ENCODE measurements at places on chromosomes 3 and 15.

DNA sequence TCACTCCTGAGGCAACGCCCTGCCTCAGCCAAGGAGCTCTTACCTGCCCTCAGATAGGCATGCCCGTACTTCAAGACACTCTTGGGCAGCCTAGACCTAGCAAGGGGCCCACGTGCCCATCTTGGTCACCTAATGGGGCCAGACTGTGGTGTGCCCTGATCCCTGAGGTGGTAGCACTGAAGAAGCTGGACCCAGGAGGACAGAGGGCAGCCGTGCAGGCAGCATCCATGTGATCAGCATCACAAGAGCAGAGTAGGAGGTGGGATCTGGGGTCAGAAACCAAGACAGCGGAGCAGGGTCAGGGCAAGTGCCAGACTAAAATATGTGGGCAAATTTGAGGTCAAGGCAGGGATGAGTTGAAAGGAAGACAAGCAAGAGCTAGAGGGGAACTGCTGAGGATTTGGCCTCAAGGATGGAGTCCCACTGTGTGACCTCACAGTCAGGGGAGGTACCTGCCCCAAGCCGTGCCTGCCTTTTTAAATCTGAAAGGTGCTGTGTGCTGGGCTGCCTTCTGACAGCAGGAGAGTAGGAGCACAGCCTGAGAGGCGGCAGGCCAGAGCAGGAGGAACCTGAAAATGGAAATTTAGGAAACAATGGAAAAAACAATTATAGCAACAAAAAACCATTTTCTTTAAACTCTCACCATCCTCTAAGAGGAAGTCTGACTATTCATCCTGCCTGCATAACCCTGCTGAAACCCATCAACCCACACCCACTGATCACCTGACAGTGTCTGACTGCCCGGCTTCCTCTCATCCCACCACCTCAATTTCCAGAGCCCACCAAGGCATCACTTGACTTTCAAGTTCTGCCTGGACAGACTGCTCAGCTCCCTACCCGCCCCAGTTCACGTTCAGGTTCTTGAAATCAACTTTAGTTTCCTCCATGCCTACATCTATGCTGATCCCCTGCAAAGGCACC is 7.3 kb downstream of the ZBTB38 start:
- no peak for DNase-seq

DNA sequence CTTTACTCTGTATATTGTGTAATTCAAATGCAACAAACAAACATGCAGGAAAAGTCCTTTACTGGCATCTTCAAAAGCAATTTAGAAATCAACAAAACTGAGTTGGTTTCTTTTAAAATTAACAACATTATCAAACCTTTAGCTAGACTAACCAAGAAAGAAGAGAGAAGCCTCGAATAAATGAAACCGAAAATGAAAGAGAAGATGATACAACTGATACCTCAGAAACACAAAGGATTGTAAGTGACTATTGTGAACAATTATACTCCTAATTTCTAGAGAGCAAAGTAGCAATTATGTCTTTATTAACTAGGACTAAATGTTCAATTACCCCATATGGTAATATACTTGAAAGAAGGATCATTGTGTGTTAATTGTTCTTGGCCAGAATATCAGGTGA is 49.2 kb upstream of the P3H2 start:
- no peak for DNase-seq

DNA sequence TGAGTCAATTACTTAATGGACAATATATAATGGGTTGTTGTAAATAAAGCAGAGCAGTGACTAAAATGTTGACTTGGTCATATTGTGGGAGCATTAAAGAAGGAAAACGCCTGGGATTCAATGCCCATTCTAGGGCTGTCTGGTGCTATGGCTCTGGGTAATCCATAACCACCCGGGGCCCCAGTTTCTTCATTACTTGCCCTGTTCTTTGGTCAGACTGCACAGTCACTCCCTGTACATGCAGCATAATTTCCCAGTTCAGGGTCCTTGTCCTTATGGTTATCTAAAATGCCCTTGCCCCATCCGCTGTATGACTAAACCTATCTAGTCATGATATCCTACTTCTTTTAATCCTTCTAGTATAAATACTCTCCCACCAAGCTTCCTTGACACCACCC is 27.5 kb upstream of the DENND4A start:
- DNase-seq = no peak

- no peak for DNase-seq
Measured at GRCh38 chr3:43207628-43208085, 78.7 kb upstream of the SNRK start.

- no peak for DNase-seq
Measured at GRCh38 chr15:69762373-69763148, 309.9 kb downstream of the RPLP1 start.

DNA sequence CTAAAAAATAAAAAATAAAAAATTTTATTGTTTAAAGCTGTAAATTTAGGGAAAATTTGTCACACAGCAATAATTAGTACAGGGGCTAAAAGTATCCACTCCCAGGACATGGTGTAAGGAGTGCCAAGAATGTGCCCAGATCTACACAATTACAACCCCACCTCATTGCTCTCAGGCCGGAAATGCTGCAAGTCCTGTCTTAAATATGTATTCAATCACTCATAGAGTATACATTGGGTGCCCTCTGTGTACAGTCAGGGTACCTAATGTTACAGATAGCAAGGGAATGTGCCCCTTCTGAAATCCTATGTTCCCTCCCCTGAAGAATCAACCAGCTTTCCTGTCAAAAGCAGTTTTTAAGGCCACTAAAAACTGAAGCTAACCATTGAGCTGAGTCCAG is 106.6 kb downstream of the MECOM start:
- DNase-seq = no peak

Data from stimulated activated CD8-positive, alpha-beta memory T cell treated with anti-CD3 and anti-CD28 coated beads, Interleukin-4, amount 100 ng/mL, for 4 hours (primary cell).